ENCODE measurements at places on chromosomes 4 and X. TPM values are rescaled to one million over a fixed set of nuclear protein-coding genes. Genes with fewer than 3 reads are reported as not detected.

GRCh38 chr4:117328333-117328732, 243.0 kb upstream of the TRAM1L1 start:
- no peak for DNase-seq

DNA sequence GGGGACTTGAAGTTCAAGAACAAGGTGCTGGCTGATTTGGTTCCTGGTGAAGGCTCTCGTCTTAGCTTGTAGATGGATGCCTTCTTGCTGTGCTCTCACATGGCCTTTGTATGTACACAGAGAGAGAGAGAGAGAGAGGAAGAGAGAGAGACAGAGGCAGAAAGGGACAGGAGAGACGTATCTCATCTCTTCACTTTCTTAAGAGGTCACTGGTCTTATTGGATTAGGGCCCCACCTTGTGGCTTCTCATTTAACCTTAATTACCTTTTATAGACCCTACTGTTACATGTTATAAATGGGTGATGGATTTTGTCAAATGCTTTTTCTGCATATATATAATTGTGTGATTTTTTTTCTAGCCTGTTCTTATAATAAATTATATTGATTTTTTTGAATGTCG, 1444.2 kb downstream of the ADGRL3 start:
- peak; percentile 2 for DNase-seq

DNA sequence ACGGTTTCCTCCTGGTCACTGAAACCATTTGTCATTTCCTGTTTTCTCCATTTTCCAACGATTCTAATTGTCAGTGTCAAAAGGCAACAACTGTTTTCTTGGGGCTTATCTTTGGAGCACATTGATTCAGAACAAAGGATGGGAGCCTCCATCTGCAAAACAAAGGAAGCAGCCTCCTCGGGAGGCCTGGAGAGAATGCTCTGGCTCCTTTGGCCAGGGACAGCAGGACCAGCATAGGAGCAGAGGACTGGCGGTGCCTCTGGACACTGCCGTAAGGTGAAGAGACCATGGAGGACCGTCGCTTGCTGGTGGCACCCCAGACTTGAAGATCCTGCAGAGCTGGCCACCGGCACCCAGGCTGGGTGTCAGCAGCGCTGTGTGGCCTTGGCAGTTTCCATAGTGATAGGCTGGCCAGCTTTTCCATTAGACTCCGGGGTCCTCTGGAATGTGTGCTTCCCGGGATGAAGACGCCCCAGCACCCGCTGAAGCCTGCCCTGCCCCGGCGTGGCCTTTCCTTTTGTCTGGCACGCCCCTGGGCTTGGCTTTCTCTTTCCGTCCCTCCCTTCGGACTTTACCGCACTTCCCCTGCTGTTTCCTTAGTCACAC, 61.1 kb upstream of the MTM1 start:
- DNase-seq: no peak

DNA sequence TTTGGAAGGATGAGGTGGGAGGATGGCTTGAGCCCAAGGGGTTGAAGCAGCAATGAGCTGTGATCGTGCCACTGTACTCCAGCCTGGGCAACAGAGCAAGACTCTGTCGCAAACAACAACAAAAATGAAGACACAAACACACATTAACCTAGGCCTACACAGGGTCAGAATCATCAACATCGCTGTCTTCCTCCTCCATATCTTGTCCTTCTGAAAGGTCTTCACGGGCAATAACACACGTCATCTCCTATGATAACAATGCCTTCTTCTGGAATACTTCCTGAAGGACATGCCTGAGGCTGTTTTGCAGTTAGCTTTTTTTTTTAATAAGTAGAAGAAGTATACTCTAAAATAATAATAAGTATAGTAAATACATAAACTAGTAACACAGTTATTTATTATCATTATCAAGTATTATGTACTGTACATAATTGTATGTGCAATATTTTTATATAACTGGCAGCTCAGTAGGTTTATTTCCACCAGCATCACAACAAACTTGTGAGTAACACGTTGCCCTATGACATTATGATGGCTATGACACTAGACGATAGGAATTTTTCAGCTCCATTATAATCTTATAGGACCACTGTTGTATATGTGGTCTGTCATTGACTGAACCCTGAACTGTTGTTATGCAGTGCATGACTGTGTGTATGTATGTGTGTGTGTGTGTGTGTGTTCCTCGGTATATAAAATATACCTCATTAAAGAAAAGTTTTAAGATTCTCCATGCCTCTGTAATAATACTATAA, 69.2 kb upstream of the MAML3 start:
- DNase-seq: no peak

- DNase-seq: no peak
Measured at GRCh38 chr4:123624959-123625358, 228.4 kb downstream of the SPRY1 start.

GRCh38 chrX:78321809-78322208, 5.6 kb downstream of the CYSLTR1 start:
- DNase-seq: no peak

GRCh38 chrX:73916931-73917667, 354.1 kb downstream of the CHIC1 start:
- peak; percentile 15 for DNase-seq

DNA sequence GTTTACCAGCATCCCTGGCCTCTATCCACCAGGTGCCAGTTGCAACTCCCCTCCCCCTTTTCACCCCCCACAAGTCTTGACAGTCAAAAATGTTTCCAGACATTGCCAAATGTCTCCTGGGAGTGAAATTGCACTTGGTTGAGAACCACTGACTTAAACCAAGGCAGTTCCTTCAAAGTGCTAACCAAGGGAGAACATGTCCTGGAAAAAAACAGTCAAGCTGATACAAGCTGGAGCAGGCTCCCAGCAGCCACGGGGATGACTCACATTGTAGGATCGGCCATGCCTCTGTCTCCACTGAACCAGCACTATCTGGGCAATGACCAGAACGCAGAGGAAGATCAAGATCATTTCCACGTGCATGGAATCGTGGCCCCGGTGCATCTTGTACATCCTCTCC, 11.4 kb downstream of the RNF175 start:
- DNase-seq: no peak

DNA sequence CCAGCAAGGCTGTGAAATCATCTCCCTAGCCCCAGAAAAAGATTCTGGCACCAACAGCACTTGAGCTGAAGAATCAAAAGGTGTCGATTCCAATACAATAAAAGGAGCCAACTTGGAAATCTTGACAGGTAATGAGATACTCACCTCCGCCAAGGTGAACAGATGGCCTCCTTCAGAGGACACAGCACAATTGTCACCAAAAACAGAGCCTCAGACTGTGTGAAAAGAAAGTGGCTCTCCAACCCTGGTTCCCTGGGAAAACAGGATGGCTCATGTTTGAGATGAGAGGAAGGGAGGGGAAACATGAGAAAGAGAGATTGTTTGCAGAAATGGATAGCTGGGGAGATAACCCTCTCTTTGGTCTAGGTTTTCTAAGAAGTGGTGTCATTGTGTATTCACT, 168.9 kb downstream of the HS3ST1 start:
- no peak for DNase-seq

DNA sequence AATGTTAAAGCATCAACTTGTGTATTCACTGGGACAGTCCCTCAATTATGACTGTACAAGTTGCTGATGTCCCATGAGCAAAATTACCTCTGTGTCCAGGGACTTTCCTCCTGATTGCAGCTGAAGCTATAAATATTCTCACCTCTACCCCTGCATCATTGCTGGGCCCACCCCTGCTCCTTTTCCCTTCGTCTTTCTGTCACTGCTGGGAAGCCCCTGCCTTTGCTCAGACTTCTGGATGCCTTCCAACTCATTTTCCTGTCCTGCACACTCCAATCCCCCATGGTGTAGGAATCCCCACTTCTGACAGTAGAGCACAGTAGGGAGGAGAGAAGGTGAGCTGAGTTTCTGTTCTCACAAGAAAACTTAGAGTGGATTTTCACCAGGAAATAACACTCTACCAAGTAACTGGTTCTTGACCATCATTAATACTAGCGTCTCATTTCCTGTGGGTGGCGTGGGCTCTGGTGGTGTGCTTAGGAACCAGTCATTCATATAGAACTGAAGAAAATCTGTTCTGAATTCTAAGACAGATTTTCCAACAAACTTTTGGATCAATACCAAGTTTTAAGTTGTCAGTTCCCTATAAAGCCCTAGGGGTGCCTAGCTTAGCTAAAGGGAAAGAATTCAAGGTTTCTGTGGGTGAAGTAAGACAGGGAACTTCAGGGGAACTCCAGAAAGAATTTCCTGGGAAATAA, 136.2 kb upstream of the MED14 start:
- no peak for DNase-seq

GRCh38 chr4:1554876-1555265, 129.2 kb downstream of the FAM53A start:
- DNase-seq: no peak

- DNase-seq: no peak
Measured at GRCh38 chr4:186844059-186844681, 120.5 kb upstream of the FAT1 start.

DNA sequence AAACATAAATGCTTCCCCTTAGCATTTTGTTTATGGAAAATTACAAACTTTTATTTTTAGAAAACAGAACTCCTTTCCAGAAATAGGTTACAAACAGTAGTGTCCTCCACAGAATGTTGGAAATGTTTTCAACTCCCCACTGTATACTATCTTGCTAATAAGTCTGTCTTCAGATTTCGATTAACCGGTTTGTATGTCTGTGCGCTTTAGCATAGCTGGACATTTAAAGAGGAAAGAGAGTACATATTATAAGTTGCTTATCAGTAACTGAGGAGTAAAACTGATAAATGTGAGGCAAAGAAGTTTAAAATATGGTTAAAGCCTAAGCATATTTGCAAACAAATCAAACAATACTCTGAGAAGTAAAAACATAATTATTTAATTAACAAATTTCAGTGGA, 3.4 kb downstream of the CXCL8 start:
- DNase-seq: no peak

GRCh38 chr4:41364876-41365275, 108.1 kb downstream of the UCHL1 start:
- no peak for DNase-seq

GRCh38 chr4:33579951-33580350, 2664.4 kb downstream of the ARAP2 start:
- DNase-seq: no peak

DNA sequence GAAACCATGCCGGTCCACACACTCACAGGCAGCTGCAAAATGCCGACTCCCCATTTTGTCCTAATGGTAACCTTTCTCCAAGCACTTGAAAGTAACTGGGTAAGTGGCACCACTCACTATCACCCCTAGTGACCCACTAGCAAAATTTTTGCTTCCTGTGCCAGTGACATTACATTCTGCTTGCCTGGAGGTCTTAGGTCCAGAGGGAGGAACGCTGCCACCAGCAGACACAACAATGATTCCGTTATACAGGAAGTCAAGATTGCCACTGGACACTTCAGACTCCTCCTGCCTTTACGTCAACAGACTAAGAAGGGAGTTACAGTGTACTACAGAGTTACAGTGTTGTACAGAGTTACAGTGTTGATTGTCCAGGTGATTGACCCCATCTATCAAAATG, 11.8 kb upstream of the TMEM192 start:
- no peak for DNase-seq

DNA sequence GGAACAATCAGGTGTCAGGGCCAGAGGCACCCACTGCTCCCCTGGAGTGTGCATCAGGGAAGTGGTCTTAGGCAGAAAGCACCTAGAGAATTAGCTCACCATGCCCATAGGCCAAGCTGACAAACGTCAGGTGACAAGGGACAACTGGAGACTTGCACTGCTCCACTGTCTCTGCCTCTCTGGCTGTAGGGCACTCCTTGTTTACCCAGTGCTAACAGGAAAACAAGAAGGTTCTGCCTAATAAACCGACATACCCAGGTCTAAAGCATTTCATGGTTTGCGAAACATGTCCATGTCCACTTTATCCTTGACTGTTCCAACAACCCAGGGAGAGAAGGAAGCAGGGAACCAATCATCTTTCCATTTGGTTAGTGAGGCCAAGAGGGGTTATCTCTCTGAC, 92.5 kb upstream of the MAMLD1 start:
- no peak for DNase-seq

DNA sequence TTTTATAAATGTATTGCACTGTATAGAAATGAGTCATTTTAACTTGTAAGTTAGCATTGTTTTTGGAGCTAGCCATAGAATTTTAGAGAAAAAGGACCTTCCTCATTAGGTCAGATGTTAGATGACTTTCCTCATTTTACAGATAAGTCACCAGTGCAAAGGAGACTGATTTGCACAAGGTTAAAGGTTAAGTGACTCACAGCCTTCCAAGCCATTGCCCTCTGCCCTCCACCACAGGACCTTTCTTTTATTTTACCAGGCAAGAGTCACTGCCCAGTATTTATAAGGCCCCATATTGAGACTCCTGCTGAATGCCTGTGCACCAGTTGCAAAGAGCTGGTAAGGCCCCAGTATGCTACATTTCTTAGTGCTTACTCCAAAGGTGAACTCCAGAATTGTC, 4.2 kb upstream of the ABCG2 start:
- no peak for DNase-seq

GRCh38 chr4:47788126-47788525, 49.7 kb downstream of the CORIN start:
- DNase-seq: no peak

DNA sequence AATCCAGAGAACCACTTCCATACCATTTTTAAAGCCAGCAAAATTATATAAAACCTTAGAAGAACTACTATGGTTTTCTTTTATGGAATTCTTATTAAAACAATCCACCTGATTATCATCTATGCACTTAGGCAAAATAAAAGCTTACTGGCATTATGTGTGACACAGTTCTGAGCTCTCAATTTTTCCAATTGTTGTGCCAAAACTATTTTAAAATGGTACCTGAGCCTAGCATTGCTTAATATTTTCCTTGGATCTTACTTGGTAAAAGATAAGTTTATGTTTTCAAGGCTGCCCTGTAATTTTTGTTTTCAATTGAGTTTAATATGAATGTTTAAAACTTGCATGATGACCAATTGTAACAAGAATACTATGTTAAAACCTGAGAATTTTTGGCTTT, 201.3 kb downstream of the MAD2L1 start:
- DNase-seq: no peak

- no peak for DNase-seq
Measured at GRCh38 chr4:39706334-39706733, 8.4 kb downstream of the UBE2K start.

The PAGE5 gene
- not detected for polyA plus RNA-seq

The MAGEC3 gene
- polyA plus RNA-seq: not detected

The ZNF718 gene
- polyA plus RNA-seq: 13.2 TPM

The DCAF4L1 gene
- 0.25 TPM for polyA plus RNA-seq

The ARHGEF38 gene
- polyA plus RNA-seq: 4.1 TPM

The HOPX gene
- 12.0 TPM for polyA plus RNA-seq

The GLRA3 gene
- polyA plus RNA-seq: not detected

The BTC gene
- 6.4 TPM for polyA plus RNA-seq

The MAGEA2B gene
- polyA plus RNA-seq: not detected

The PDZD4 gene
- polyA plus RNA-seq: 6.8 TPM

The MAGEB5 gene
- not detected for polyA plus RNA-seq

Measured in right renal cortex interstitium (tissue), 3 donors.